Spinal cord (tissue), 10 donors: ENCODE measurements at places on chromosomes 6 and 20.
A peak's percentile ranks its signal among the peaks of the same experiment; 100 is the strongest.

GRCh38 chr6:151060096-151060765 is 179.5 kb upstream of the AKAP12 start:
- no peak for DNase-seq

GRCh38 chr6:168603234-168603633 is 162.2 kb downstream of the SMOC2 start:
- no peak for DNase-seq

- peak; percentile 70 for DNase-seq
Measured at GRCh38 chr6:38212579-38212978, 393.1 kb downstream of the ZFAND3 start.

DNA sequence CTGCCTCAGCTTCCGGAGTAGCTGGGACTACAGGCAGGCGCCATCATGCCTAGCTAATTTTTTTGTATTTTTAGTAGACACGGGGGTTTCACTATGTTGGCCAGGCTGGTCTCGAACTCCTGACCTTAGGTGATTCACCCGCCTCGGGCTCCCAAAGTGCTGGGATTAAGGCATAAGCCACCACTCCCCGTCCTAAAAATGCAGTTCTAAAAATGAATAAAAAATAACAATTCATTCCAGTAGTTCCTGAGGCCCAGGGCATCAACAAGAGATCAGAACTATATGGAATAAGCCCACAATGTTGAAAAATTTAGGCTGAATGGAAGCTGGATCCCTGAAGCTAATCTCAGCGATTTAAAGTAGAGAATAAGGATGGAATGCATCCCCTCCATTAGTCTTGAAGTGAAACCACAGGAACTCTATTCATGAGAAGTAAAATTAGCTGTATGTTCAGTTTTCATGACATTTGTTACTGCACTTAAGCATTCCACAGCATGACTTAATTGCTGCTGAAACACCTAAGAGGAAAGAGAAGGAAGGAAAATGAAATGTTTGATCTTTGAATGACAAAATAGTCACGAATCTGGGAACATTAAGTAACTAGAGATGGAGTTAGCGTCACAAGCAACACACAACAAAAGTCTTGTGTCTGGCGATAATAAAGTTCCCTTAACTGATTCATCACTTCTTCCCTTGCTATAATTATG is 80.4 kb upstream of the RIPOR2 start:
- DNase-seq: no peak

GRCh38 chr6:16388488-16388887 is 150.1 kb downstream of the GMPR start:
- DNase-seq: no peak

- no peak for DNase-seq
Measured at GRCh38 chr6:35718375-35718736, 18.5 kb upstream of the ARMC12 start.

DNA sequence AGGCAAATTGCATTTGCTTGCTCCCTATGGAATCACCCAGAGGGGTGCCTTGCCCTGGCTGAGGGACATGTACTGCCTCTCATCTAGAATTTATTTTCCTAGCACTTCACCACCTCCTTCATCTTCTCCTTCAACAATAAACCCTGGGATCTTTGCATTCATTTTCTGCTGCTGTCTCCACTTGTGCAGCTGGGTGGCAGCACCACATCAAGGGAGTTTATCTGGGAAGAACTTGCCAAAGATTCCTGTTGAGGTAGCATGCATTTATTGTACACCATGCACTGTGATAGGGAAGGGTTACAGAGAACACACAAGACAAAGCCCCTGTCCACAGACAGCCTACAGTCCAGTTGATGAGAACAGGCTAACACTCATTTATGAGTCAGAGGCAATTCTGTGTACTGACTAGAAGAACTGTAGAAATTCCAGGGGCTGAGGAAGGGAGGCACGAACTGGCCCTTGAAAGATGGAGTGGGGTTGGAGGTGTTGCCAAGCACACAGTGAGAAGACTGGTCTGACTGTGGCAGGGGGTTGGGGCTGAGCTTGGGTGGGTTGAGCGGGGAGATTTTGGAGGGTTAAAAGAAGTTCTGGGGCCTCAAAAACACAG is 17.5 kb downstream of the C20orf173 start:
- DNase-seq: peak; percentile 39

DNA sequence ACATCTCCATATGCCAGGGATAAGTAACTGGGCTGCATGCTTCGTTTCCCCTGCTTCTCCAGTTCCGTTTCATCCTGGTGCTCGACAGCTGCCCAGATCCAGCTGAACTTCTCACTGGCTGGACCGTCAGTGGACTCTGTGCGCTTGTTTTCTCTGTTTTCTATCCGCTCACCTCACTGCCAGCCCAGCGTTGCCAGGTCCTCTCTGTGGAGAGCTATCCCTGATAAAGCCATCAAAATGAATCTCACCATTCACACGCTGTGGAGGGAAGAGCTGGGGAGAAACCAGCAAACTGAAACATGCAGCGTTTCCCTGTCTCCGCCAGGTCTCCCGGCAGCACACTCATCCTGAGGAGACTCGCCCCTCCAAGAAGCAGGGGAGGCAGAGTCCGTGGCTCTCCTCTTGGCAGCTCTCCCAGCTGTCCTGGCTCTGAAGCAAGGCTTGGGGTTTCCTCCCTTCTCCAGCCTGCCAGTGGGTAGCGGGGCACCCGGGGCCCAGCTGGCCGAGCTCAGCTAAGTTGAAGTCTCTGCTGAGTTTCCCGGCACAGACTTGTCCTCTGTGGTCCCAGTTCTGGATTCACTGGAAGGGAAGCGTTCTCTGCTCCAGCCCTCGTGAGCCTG is 160.9 kb downstream of the DTNBP1 start:
- peak; percentile 93 for DNase-seq

DNA sequence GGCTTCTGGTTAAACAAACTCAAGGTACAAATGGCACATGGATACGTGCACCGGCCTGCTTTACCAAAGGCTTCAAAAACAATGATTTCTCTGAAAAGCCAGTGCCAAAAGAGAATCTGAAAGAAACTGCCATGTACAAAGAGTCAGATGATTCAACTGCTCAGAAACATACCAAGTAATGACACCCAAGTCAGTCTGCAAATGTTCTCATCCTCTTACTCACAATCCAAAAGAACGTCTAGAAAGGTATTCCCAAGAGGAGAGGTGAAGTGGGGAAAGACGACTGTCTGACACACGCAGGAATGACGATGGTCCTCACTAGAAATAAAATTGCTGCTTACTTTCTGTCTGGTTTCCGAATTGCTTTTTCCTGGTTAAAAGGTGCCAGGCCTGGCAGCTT is 52.9 kb downstream of the NFATC2 start:
- no peak for DNase-seq
